ENCODE measurements at places on chromosomes 16 and 17. TPM values are rescaled to one million over a fixed set of nuclear protein-coding genes. Genes with fewer than 3 reads are reported as not detected.

GRCh38 chr17:71360301-71360700 is 760.5 kb upstream of the SOX9 start:
- no peaks in the 10 kb centered on the region for H3K4me1 ChIP-seq
- no peaks in the 10 kb centered on the region for H3K36me3 ChIP-seq
- no peak overlapping the region for H3K27ac ChIP-seq

DNA sequence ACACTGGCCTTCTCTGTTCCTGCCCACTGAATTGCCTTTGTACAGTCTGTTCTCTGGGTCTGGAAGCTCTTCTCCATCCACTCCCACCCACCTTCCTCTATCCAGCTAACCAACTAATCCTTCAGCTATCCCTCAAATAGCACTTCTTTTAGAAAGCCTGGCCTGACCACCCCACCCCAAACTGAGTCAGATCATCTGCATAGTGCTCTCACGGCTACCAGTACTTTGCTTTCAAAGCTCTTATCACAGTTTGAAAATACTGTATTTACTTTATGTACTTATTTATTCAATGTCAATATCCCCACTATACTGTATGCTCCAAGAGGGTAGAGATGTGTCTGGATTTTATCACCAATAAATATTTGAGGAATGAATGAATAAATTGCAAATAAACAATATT is 4.5 kb upstream of the CLDN7 start:
- H3K27ac ChIP-seq = peak overlapping the region; percentile 24
- no peak overlapping the region for H3K4me3 ChIP-seq
- peaks cover 23% of the 10 kb centered on the region for H3K4me1 ChIP-seq
- no peaks in the 10 kb centered on the region for H3K27me3 ChIP-seq
- no peak for DNase-seq

DNA sequence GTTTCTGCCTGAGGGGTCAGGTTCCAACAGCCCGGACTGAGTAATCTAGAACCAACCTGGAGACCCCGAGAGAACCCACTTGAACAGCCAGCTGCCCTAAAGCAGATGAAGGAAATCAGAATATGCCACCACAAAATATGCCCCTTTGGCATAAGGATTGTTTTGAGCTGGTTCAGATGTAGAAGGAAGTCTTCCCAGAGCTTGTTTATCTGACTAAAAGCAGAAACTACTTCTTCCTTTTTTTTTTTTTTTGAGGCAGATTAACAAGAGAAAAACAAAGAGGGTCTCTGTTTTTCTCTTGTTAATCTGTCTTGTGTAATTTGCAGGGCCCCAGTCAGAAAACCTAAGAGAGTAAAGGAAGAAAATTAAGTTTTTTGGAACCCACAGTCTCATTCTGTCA is 53.0 kb downstream of the PECAM1 start:
- H3K4me1 ChIP-seq = peaks cover 11% of the 10 kb centered on the region
- H3K36me3 ChIP-seq = no peaks in the 10 kb centered on the region
- no peak overlapping the region for H3K4me3 ChIP-seq

The TNFSF13 gene
- total RNA-seq = 0.51 TPM

The CTRB2 gene
- total RNA-seq = 5.1 TPM

DNA sequence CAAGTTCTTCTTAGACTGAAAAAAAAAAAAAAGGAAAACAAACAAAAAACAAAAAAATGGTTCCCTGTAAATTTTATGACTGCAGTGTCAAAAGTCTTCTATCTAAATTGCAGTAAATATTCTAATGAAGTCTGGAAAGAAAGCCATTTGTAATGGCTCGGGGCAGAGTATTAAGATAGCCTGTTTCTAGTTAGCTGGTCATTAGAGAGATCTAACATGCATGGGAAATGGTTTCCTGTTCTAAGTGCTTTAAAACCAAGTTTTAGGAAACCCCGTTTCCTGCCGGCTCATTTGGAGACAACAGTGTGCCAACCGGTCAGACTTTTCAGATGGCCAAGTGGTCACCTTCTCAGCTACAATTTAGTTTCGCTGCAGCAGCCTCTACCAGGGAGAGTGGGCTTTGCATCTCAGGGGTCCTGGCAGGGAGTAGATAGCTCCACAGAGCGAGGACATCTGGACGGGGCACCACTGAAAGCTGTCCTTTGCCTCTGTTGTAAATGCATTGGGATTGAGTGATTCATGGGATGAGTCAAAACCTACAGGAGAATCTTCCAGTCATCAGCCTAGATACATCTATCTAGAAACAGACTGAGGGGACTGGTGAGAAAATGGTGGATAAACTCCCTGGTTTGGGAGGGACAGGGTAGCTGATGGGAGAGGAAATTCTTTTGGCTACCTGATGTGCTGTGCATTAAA is 473.2 kb upstream of the SALL1 start:
- H3K27me3 ChIP-seq = no peaks in the 10 kb centered on the region
- no peak for DNase-seq

The MFAP4 gene
- total RNA-seq = 0.24 TPM

- no peak overlapping the region for H3K27ac ChIP-seq
- H3K36me3 ChIP-seq = peaks cover 13% of the 10 kb centered on the region
- H3K27me3 ChIP-seq = no peaks in the 10 kb centered on the region
- H3K4me1 ChIP-seq = no peaks in the 10 kb centered on the region
- no peak for DNase-seq
Observed at GRCh38 chr17:62617894-62618472, 9.5 kb upstream of the MRC2 start.

The C16orf96 gene
- total RNA-seq = not detected

The NOD2 gene
- not detected for total RNA-seq

DNA sequence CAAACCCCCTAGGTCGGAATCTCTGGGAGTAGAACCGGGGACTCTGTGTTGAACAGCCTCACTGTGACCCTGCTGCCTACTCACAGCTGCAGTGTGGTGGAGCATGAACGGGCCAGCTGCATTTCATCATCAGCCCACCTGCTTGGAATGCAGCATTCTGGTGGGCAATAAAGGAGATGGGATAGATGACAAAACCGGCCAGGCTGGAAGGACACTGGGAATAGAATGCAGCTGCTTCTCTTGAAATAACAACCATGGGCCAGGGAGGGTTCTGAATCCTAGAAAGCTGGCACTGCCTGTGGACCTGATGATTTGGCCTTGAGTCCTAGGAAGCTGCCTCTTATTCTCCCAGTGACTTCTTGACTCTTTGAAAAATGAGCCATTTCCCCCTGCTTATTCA is 23.5 kb downstream of the CFAP97D1 start:
- H3K27ac ChIP-seq = no peak overlapping the region
- DNase-seq = no peak
- peaks cover 5% of the 10 kb centered on the region for H3K27me3 ChIP-seq
- peaks cover 4% of the 10 kb centered on the region for H3K36me3 ChIP-seq

GRCh38 chr17:2926019-2926650 is 129.9 kb downstream of the RAP1GAP2 start:
- H3K36me3 ChIP-seq = no peaks in the 10 kb centered on the region
- no peak overlapping the region for H3K27ac ChIP-seq
- no peaks in the 10 kb centered on the region for H3K4me1 ChIP-seq

The SLC46A1 gene
- 4.3 TPM for total RNA-seq

GRCh38 chr17:58207451-58207850 is 11.6 kb downstream of the MKS1 start:
- no peak overlapping the region for H3K27ac ChIP-seq
- no peak for DNase-seq
- no peaks in the 10 kb centered on the region for H3K4me1 ChIP-seq

- H3K36me3 ChIP-seq = peaks cover 38% of the 10 kb centered on the region
- DNase-seq = peak; percentile 43
- H3K4me3 ChIP-seq = peak overlapping the region; percentile 44
- peak overlapping the region; percentile 99 for H3K27ac ChIP-seq
Observed at GRCh38 chr17:79833744-79834564, 5.3 kb downstream of the CBX4 start.

GRCh38 chr16:87675111-87675719 is 72.9 kb downstream of the JPH3 start:
- H3K27ac ChIP-seq = no peak overlapping the region
- no peaks in the 10 kb centered on the region for H3K4me1 ChIP-seq
- no peak overlapping the region for H3K4me3 ChIP-seq
- H3K36me3 ChIP-seq = no peaks in the 10 kb centered on the region
- DNase-seq = no peak

Measured in K562 (cell line).